T-helper 1 cell (primary cell): ENCODE measurements at places on chromosomes 1 and 21.

GRCh38 chr21:35923971-35924370 lies 136.4 kb downstream of the SETD4 start:
- DNase-seq, result no peak

DNA sequence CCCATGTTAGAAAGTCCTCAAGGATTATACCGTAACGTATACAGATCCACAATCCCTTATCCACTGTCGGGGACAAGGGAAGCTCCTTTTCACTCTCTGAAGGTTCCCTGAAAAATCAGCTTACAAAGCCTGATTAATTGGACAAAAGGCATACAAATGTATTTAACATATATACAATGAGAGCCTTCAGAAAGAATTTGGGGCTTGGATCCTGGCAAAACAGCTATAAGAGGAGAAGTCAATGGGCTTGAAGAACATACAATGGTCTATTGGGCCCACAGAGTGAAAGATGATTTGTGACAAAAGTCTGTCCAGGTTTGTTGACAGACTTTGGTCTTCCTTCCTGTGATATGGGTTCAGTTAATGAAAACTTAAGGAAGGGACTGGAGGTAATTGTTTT lies 10.7 kb downstream of the TACSTD2 start:
- DNase-seq, result no peak

- no peak for DNase-seq
Observed at GRCh38 chr1:86957221-86957620, 42.8 kb downstream of the HS2ST1 start.

GRCh38 chr21:31873696-31874599 lies 1.1 kb downstream of the HUNK start:
- peak; percentile 6 for DNase-seq

GRCh38 chr1:22257290-22258275 lies 114.7 kb upstream of the WNT4 start:
- DNase-seq, result no peak

DNA sequence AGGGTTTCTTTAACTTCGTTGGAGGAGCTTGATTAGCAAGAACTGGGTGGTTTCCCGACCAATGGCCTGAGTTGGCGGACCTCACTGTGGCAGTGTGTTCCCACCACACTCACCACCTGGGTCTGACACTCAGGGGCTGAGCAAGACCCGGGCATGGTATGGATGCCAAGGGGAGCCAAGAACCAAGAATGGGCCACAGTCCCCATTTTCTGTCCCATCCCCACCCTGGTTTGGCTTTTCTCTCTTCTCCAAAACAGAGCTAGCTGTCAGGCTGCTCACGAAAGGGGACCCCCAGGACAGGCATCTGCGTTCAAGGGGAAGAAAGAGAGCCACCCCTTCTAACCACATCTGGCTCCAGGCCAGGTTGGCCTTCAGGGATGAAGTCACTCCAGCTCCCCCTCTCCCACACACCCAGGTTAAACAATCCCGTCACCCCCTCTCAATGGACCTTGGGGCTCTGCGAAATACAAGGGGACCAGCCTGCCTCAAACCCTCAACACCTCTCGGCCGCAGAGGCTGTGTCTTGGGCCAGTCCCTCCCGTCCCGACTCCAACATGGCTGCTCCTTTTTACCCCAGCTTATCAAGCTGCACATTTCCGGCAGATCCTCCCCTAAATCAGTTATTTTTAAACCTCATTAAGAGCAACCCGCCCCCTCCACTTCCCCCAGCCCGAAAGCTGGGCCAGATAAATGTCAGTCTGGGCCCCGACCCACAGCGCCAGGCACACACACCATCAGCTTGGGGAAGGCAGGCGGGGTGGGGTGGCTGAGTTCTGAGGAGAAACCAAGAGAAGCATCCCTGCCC lies 3.4 kb downstream of the TAGLN2 start:
- no peak for DNase-seq

DNA sequence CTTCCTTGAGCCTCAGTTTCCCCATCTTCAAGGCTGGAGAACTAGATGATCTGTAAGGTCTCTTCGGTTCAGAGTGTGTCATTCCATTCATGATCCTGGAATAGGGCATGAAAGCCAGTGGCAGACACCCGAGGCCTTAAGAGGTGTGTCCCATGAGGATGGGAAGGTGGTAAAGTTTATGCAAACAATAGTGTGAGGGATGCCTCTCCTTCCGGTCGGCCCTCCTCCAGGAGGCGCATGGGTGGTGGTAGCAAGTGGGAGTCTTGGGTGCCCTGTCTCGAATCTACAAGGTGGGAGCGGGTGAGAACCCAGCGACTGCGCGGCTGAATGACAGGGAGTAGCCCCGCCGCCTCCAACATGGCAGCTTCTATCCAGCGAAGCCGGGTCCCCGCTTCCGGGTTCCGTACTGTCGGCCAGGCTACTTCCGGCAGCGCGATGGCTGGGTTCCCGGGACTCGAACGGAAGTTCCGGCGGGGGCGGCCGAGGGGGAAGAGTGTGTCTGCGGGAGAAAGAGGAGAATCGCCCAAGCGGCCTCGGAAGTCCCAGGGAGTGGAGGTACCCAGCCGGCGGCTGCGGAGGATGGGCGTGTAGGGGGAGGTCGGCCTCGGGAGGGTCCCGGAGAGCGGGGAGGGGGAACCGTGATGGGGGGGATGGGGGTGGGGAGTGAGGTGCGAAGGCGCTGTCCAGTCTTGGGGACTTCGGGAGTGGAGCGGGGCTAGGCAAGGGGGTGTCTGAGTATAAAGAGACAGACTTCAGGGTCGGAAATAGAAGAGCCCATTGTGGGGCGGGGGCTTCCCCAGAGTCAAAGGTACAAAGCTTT lies at the start of gene LYPLA2:
Gene LYPLA2 (plus strand): TSS at position 450 of the 820 bp plus-strand sequence. CDS start 1,538 bp downstream, outside the sequence.
- DNase-seq, result peak; percentile 87

DNA sequence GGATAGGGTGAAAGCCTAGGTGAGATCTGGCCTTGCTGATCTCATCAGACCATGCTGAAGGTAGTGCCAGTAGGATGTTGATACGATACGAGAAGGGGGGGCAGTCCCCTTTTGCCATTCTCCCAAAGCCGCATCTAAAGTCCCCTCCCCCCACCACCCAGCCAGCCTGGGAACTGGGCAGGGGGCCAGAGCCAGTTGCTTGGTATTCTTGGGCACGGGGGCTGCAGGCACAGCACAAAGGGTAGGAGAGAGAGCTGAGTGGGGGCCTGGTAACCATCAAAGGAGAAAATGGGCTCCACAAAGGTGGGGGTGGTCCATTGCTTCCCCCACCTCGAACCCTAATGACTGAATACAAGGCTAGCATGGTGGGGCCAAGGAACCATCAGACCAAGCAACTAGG lies 5.4 kb downstream of the PEA15 start:
- DNase-seq, result no peak

- no peak for DNase-seq
Observed at GRCh38 chr1:41153750-41154274, 88.3 kb downstream of the SCMH1 start.

DNA sequence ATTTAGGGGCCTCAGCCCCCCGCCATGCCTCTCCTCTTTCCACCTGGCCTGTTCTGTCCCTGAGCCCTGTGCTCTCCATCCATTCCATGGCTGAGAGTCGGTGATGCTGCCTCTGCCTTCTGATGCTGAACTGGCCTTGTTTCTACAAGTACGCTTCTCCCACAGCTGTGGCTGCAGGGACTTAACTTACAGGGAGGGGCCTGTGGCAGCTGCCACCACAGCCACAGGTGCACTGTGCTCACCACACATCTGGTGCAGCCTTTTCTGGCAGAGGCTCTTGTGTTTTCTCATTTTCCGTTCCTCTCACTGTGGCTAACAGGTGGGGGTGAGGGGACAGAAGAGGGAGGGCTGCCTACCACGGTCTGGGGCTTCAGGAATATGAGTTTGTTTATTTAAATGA lies 4.2 kb downstream of the FMO1 start:
- no peak for DNase-seq

- peak; percentile 43 for DNase-seq
Observed at GRCh38 chr1:172742599-172743500, 83.9 kb downstream of the FASLG start.

GRCh38 chr1:71343686-71344416 lies 263.0 kb upstream of the ZRANB2 start:
- DNase-seq, result no peak

- no peak for DNase-seq
Observed at GRCh38 chr1:164999146-164999545, 357.4 kb downstream of the LMX1A start.

DNA sequence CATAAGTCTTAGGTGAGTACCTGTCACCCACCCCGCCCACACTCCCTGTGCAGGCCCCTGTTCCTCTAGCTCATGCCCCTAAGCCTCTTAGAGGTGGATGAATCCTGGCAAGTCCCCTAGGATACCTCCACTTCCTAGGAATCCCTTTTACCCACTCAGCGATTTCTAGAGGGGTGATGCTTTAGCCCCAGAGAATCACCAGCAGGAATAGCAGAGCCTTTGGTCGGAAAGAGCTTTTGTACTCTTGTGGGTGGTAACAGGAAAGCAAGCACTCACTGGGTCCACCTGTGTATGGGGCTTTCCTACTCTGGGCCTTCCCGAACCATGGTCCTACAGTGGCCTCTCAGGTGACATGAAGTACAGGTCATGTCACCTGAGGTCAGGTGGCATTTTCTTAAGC lies 172.4 kb downstream of the CLIC6 start:
- no peak for DNase-seq
